Kidney tubule cell (primary cell): ENCODE measurements at places on chromosomes 16 and 17.

DNA sequence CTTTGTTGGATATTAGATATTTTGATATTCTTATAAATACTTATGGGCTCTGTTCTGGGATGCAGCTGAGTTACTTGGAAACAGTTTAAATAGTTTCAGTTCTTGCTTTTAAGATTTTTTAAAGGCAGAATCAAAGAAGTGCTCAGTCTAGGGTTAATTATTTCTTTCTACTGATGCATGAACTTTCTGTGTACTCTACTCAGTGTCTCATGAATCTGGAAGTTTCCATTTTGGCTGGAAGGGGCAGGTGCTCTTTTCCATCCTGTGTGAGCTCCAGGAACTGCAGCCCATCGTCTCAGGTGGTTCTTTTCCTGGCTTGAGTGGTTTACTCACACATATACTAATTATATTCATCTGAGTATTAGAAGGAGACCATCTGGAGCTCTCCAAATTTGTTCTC lies 61.1 kb upstream of the CPHXL start:
- DNase-seq, result no peak

DNA sequence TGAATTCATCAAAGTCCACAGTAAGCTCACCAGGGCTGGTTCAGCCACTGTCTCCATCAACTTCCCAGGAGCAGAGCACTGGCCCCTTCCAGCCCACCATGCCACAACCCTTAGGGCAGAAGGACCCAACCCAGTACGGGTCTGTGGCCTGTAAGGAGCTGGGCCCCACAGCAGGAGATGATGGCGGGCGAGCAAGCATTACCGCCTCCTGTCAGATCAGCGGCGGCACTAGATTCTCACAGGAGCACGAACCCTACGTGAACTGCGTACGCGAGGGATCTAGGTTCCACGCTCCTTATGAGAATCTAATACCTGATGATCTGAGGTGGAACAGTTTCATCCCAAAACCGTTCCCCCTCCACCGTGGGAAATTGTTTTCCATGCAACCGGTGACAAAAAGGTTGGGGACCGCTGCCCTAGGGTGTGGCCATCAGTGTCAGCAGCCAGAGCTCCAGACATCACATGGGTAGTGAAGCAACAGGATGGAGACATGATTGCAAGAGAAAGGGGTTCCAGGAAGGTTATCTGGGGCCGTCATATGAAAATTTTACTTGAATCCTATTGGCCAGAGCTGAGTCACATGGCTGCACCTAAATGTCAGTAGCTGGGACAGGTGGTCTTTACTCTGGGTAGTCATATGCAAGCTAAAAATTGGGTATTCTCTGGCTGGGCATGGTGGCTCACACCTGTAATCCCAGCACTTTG lies 12.4 kb upstream of the SLC25A19 start:
- DNase-seq, result no peak

GRCh38 chr16:1137604-1138003 lies 15.3 kb upstream of the CACNA1H start:
- DNase-seq, result peak; percentile 92

- DNase-seq, result no peak
Observed at GRCh38 chr16:22664132-22664531, 149.8 kb upstream of the HS3ST2 start.

DNA sequence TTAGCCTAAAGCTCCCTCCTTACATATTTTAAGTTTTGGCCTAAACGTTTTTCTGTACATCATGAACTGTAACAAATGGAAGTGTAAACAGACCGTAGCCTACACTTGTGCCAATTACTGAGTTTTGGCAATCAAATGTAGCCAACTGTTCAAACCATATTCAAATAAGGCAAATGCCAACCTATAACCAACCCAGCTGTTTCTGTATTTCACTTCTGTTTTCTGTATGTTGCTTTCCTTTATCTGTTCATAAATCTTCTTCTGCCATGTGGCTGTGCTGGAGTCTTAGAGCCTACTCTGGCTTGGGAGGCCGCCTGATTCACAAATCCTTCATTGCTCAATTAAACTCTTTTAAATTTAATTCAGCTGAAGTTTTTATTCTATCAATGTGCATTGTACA lies 6.9 kb upstream of the C16orf78 start:
- no peak for DNase-seq

GRCh38 chr17:29042679-29043538 lies at the start of gene PIPOX:
Gene PIPOX, plus strand, starts transcription at chr17:29043141. Its CDS starts 85 bp downstream, at chr17:29043226.
- peak; percentile 59 for DNase-seq

- no peak for DNase-seq
Observed at GRCh38 chr17:33056399-33057146, 64.9 kb downstream of the SPACA3 start.

DNA sequence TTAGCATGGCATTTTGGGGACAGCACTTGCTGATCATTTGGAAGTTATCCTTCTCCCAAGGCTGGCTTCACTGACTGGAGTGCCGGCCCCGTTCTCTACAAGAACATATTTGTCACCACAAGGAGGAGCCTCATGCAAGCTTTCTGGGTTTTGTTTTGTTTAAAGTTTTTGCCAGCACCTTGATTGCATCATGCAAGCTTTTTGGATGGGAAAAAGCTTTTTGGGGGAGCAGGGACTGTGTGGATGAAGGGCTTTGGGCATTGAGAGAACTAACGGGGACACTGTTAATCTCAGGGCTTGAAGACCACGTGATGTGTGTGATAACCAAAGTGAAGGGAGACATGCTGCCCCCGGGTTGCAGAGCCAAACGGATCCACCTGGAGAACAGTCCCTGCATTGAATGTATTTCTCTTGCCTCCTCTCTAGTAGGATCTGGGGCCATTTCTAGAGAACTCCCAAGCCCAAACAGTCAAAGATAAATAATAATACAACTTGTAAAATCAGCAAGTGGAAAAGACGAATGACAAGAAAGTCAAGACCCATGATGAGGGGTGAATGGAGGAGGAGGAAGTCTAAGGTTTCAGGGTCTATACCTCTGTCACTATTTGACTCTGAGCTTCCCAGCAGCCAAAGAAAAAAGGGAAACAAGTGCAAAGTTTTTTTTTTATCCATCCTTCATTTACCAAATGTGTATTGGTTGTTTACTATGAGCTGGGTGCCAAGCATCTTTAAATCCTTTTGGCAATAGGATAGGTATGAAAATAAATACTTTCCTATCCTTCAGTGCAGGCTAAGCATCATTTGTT lies 17.2 kb downstream of the TMEM114 start:
- DNase-seq, result peak; percentile 39

- DNase-seq, result no peak
Observed at GRCh38 chr17:4536259-4536741, 18.9 kb downstream of the MYBBP1A start.

- no peak for DNase-seq
Observed at GRCh38 chr16:85225257-85225656, 113.0 kb upstream of the CIBAR2 start.

GRCh38 chr16:71526111-71526631 lies at the start of gene CHST4:
Gene CHST4, plus strand, starts transcription at chr16:71526426. Its CDS starts 10,252 bp downstream, at chr16:71536678.
- DNase-seq, result peak; percentile 31

DNA sequence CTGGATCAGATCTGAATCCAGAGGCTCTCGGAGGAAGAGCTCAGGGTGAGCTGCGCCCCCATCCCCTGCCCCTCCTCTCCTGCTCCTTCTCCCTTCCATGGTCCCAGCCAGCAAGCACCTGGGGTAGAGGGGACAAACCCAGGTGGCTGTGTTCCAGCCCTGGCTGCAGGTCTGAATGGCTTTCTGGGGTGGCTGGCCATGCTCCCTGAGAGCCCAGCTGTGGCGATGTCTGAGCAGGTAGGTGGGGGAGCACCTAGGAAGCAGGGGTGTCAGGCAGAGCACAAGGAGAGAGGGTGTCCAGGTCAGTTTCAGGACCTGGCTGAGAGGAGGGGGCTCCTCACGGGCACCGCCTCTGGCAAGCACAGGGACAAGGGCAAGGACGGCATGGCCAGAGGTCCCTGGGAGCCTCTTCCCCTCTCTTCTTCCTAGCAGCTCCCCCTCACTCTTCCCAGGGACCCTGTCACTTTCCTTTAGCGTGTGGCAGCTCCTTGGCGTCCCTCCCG lies 310.0 kb downstream of the SEC14L1 start:
- DNase-seq, result no peak

DNA sequence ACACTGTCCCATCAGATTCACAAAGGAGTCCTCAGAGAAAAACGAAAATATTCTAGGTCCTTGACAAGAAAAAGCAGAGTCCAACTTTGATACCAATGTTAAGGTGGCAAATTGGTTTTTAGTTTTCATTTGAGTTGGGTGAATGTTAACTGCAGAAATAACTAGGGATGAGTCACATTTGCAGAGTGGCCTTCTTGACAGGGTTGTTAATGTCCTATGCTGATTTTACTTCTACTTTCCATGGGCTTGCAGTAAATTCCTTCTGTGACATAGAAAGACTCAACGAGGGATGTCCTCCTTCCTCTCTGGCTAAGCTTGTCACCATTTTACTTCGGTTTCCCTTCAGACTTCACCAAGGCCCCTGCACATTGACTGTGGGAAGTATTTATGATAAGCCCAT lies 47.2 kb upstream of the ICAM2 start:
- DNase-seq, result peak; percentile 6

- no peak for DNase-seq
Observed at GRCh38 chr16:17632667-17633066, 161.9 kb upstream of the XYLT1 start.

DNA sequence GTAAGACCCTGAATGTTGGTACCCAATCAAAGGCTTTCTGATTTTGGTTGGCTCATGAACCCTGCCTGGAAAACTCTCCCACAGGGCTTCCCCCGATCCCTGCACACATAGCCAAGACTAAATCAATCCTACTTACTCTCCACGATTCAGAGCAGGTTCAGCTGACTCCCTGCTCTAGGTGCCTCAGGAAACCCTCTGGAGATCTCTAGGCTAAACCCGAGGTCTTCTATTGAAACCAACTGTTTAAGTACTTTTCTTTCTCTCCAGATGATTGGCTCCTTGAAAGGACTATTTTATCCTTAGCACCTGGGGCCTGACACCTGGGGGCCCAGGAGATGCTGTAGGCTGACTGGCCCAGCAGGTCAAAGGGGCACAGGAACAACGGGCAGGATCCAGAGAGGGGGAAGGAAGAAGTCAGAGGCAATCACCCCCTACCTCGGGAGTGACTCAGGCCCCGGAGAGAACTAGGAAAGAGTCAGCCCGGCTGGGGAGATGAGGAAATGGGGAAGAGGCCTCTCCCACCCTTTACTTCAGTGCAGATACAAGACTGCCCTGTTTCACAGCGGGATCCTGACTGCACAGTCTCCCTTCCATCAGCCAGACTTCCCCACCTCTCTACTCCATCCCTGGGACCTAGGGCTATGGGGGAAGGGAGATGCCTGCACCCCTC lies 2.0 kb downstream of the TBC1D10B start:
- DNase-seq, result peak; percentile 77

- peak; percentile 79 for DNase-seq
Observed at GRCh38 chr16:78705694-78706093, 606.2 kb downstream of the WWOX start.

- peak; percentile 21 for DNase-seq
Observed at GRCh38 chr17:34981538-34982241, 1.4 kb downstream of the LIG3 start.

- DNase-seq, result no peak
Observed at GRCh38 chr17:38896346-38896954, 26.6 kb downstream of the LASP1 start.

GRCh38 chr16:30741461-30741914 lies 6.7 kb upstream of the PHKG2 start:
- peak; percentile 98 for DNase-seq

DNA sequence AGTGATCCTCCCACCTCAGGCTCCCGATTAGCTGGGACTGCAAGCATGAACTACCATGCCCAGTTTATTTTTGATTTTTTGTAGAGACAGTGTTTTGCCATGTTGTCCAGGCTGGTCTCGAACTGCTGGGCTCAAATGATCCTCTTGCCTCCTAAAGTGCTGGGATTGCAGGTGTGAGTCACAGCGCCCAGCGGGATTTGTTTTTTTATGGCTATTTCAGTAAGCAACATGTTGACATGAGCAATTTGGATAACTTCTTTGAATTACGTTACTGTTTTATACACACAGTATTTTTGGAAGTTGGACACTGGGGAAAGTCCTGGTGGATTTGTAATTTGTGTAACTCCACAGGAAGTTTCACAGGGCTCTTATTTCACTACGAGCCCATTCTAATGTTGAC lies 18.5 kb upstream of the RHOT1 start:
- DNase-seq, result no peak

DNA sequence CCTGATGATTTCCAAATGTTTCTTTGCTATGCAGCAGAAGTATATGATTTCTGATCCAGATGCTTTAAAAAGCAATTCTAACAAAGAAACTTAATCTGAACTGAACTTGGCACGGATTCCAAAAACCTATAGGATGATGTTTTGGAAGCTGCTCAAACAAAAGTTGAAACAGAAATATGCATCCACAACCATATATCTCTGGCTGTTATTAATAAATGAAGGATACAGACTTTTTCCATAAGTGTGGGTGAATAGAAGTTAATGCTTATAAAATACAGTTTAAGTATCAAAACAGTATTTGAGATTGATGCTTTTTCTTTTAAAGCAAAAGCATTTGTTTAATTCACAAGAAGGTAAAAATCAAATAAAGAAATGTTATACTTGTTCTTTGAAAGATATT lies 27.9 kb upstream of the NACA2 start:
- DNase-seq, result no peak

DNA sequence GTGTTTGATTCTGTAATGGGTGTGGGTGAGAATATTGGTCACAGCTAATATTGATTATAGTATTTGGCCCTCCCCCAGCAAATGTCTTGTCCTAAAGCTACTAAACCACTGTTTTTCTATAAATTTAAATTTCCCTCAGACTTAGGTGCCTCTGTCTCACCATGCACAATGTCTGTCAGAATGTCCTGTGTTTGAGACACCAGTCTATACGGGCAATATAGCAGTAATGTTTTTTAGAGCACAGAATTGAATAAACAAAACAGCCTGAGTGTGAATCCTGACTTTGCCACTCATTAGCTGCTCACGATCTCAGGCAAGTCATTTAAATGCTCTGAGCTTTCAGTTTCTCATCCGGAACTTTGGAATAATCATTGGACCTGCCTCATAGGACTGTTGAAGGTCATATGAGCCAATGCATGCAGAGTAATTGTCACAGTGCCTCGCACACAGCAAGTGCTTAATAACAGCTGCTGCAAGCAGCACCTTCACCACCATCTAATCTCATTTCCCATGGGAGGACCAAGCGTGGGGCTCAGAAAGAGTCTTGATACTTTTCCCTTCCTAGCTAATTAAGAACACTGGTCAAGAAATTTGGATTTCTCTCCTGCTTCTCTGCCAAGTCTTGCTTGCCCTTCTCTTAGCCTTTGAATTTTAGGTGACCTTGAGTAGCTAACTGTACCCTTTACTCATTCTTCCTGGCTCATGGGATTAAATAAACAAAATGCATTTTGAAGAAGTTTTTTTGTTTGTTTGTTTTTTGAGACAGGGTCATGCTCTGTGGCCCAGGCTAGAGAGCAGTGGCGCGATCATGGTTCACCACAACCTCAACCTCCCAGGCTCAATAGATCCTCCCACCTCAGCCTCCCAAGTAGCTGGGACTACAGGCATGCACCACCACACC lies 9.8 kb downstream of the HLF start:
- DNase-seq, result no peak

DNA sequence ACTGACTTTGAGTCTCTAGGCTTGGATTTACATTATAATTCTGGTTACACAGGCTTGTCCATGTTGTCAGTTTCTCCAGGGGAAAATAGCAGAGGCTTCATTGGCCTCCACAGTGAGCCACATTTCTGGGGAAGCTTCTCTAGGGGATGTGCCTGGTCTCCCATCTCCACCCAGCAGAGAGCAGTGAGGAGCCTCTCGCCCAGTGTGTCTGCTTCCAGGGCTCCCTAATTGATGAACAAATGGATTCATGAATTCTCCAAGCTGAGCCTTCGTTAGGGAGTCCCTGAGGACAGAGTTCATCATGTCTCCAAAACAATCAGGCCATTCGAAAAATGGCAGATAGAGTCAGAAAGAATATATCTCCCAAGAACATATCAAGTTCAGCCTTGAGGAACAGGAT lies 162.4 kb upstream of the TOX3 start:
- DNase-seq, result no peak
